ENCODE measurements at places on chromosomes 16 and 17.

- no peak for DNase-seq
These were observed 1.2 kb upstream of the NARF start for GRCh38 chr17:82457073-82457928.

- DNase-seq, result no peak
These were observed 7.1 kb downstream of the CORO7 start for GRCh38 chr16:4409081-4409932.

DNA sequence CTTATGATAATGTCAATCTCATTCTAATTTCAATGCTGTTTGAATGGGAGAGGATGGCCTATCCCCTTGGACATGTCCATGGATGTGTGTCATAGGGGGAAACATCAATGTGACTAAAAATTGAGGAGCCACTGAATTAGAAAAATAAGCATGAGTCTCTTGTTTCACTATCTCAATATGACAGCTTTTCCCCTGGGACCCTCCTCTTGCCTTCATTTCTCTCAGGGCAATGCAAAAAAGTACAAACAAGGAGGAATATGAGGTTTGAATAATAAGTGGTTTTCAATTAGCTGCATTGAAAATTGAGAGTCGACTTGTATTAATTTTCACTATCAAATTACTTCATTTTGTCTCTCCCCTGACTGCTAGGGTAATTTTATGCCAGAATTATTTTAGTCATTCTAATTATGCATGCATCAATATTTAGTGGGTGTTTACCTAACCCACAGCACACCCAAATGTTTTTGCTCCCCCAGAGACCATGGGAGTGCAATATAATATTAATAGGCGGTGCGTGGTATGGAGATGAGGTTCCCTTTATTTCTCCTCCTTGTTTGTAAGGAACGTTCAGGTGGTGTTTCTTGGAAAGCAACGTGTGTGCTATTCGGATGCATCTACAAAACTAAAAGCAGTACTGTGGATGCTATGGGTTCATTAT, 6.8 kb upstream of the SDR42E1 start:
- DNase-seq, result no peak

GRCh38 chr17:17440010-17440843, 36.6 kb upstream of the MED9 start:
- peak; percentile 62 for DNase-seq

DNA sequence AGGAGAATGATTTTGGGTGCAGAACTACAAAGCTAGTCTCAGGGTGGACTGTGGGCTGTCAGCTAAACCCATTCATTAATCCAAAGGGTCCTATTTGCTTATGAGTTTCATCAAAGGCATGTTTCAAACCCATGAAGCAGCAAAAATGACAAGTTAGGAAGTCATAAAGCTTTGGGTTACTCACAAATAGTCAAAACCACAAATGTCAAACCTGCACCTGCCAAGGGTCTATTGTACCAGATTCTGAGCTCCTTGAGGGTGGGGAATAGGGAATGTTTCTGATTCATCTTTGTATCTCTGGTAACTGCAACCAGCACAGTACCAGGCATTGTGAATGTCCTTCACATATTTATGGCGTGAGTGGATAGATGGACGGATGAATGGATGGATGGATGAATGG, 317.7 kb downstream of the MAF start:
- no peak for DNase-seq
